ENCODE measurements at places on chromosomes 12 and 14. TPM values are rescaled to one million over a fixed set of nuclear protein-coding genes. Genes with fewer than 3 reads are reported as not detected.
A peak's percentile ranks its signal among the peaks of the same experiment; 100 is the strongest.

DNA sequence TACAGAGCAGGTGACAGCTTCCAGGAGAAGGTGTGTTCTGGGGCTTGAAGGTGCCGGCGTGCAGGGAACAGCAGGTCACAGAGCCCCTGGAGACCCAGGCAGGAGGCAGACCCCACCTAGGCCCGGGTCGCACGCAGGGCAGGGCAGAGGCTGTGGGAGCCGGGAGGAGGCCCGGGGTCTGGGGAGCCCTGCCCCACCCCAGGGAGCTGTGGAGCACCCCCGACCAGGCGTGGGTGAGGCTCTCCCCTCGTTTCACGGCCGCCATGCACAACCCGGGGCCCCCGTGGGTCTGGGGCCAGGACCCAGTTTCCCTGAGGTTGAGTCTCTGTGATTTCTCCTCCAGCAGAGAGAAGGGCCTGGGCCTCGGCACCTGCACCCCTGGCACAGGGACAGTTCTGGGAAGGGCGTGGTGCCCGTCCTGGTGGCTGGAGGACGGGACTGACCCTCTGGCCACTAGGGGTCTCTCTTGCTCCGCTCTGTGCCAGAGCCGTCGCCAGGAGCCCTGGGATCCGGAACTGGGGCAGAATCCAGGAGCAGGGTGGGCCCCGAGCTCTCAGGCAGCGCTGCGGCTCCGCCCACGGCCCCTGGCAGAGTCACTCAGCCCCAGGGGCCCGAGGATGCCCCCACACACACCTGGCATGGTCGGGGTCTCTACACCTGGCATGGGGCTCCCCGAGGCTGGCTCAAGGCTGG lies 75.2 kb upstream of the FBRSL1 start:
- DNase-seq: peak; percentile 91

GRCh38 chr12:93702707-93703315 lies 25.6 kb downstream of the CRADD start:
- DNase-seq: no peak

DNA sequence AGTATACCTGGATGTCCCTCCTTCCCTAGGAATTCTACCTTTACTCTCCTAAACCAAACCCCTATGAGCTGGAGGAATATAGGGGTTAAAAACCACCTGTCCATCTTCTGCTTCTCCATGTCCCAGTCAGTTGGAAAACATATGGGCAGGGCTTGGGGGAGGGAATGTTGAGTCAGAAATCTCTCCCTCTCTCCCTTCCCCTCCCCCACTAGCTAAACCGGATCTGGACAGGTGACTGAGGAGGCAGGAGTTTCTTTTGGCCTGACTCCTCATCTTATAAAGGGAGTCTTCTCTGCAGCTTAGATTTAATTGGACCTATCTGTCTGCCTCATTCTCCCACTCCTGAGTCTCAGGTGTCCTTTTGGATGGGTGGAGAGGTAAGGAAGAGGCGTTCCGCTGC lies 6.1 kb downstream of the ERBB3 start:
- no peak for DNase-seq

GRCh38 chr12:49346659-49347310 lies at the start of gene DNAJC22:
DNAJC22 (plus strand) TSS chr12:49346888; CDS start chr12:49348873, 1,985 bp downstream.
- no peak for DNase-seq

DNA sequence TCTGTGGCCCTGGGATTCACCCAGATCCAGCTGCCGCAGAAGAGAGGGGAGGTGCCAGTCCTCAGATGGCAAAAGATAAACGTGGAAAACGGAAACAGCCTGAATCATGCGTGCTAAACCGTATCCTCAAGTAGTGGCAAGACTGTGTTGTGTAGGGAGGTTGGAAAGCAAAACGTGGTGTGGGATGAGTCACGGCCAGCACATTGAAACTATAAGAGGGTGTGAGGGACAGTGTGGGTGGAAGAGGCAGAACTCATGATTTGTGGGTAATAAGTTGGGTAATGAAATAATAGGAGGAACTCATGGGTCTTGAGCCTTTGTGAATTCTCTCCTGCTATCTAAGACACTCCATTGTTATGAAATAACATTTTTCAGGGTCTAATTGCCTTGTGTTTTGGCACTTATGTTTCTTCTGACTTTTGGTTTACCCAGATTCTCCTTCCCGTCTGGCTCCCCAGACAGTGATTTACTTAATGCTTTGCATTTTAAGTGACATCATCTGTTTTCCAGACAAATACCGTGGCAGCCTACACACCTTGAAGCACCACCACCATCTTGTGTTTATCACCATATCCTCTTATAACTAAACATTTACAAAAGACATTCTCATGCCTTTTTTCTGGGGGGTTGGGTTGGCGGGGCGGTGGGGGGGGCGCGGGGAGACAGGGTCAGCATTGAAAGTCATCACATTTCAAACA lies 62.3 kb upstream of the PTCSC3 start:
- no peak for DNase-seq

- DNase-seq: no peak
Observed at GRCh38 chr12:66232263-66232662, 43.2 kb downstream of the IRAK3 start.

- peak; percentile 64 for DNase-seq
Observed at GRCh38 chr14:68248481-68249255, 429.1 kb downstream of the RAD51B start.

- no peak for DNase-seq
Observed at GRCh38 chr12:124833693-124834122, 30.0 kb downstream of the SCARB1 start.

ERO1A gene
- 42.5 TPM for total RNA-seq

NPFF gene
- not detected for total RNA-seq

ASCL1 gene
- total RNA-seq: not detected

ZFHX2 gene
- total RNA-seq: 7.4 TPM

REP15 gene
- total RNA-seq: 1.2 TPM

RNF212B gene
- not detected for total RNA-seq

PLCZ1 gene
- total RNA-seq: not detected

All from sciatic nerve (tissue), 2 donors.